ENCODE measurements at places on chromosomes 6 and 20.

DNA sequence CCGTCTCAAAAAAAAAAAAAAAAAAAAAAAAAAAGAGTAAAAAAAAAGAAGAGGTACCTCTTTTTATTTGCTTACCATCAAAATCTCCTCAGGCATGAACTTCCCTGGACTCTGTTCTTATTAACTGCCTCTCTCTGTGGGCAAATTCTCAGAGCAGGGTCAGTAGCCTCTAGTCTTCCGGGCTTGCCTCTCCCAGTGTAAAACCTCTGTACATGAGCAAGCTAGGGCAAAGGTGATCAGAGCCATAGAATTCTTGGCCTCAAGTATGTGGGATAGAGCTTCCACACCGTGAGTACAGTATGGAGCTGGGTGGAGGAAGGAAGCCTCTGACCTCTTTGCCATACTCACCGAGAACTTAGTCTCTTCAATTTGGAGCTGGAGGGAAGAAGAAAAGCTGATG, 58.5 kb downstream of the TRPC4AP start:
- DNase-seq, result no peak

- DNase-seq, result no peak
These were observed 5.5 kb downstream of the TGM2 start for GRCh38 chr20:38159566-38159956.

DNA sequence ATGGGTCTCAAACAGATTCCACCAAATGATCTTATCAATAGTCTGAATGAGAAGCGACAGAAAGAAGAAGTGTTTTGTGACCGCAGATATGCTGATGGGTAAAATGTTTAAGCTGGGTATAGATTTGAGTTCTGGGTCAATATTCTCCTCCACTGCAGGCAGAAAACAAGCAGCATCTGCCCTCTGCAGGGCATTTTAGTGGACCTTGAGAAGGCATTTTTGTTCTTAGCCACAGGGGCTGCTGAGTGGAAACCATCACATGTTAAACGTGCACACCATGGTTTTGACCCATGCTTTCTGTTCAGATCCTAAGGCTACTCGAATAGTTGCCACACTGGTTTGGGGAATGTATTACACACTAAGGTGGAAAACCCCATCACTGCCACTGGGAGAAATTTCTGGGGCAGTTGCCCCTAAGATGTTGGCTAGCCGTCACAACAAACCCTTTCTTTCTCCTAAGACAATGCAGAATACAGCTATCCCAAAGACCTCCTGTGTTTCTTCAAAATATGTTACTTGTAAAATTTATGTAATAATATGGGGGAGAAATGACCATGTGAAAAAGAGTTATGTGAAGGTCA, 5.5 kb downstream of the POU3F2 start:
- DNase-seq, result peak; percentile 17

DNA sequence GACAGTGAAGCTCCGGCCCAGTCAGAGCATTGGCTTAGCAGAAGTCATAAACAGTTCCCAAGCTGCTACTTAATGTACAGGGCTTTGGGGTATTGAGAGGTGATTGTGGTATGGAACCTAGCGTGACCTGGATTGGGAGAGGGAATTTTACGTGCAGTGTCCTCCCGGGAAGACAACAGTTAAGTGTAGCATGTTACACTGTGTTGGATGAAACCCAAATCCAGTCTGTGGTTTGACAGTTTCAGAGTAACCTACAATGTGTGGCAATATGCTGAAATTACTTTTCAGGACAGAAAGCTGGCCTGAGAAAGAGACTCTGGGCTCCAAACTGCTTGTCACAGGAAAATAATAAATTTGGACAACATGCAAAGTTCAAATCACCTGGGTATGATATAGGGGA, 28.1 kb upstream of the RALGAPA2 start:
- DNase-seq, result no peak

- peak; percentile 72 for DNase-seq
These were observed 4.9 kb upstream of the DLL1 start for GRCh38 chr6:170295510-170296422.

- peak; percentile 68 for DNase-seq
These were observed 235.8 kb downstream of the NFATC2 start for GRCh38 chr20:51306521-51307358.

DNA sequence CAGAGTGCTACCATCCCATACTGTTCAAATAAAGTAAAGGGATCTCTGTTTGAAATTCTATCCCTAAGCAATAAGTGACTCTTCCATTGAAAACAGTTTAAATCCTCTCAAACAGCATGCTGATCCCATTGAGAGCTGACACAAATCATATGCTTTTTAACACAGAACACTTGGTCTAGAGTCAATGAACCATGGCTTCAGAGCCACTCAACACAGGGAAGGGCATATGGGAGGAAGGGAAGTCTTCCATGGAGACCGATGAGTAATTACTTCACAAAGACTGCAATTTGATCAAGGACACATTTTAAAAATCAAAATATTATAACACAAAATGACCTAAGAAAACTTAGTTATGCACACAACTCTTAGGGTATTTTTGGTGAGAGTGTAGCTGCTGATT, 1073.0 kb upstream of the MAP3K7 start:
- DNase-seq, result peak; percentile 85

GRCh38 chr6:155181498-155181897, 82.3 kb upstream of the CLDN20 start:
- no peak for DNase-seq

GRCh38 chr20:23298926-23299672, 51.5 kb upstream of the NXT1 start:
- no peak for DNase-seq

DNA sequence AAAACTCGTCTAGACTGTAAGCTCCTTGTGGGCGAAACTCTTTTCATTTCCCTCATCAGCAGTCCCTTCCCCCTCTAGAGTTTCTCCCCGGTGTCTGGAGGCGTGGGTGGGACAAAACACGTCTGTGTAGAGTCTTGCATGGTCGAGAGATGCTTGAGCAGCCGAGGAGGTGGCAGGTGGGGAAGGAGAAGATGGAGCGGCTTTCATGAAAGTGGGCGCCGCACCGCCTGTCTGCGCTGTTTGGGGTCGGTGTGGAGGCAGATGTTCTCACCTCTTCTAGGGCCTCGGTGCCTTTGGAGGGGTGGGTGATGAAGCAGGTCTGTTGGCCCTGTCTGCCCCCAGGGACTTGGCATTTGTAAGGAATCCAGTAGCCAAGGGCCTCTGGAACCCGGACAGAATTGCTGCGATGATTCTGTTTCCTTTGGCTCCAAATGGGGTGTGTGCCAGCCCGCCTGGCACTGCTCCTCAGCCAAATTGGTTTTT, 1.2 kb downstream of the BRPF3 start:
- peak; percentile 81 for DNase-seq

- no peak for DNase-seq
These were observed 68.8 kb downstream of the TTLL2 start for GRCh38 chr6:167393731-167394130.

DNA sequence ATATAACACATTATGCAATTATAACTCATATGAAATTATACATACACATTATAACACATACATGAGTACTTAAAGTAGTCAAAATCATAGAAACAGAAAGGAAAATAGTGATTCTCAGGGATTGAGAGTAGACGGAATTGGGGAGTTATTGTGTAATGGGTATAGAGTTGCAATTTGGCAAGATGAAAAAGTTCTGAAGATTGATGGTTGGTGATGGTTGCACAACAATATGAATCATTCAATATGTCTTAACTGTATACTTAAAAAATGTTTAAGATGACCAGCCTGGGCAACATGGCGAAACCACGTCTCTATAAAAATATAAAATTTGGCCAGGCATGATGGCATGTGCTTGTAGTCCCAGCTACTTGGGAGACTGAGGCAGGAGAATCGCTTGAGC, 372.7 kb downstream of the CDKAL1 start:
- no peak for DNase-seq

DNA sequence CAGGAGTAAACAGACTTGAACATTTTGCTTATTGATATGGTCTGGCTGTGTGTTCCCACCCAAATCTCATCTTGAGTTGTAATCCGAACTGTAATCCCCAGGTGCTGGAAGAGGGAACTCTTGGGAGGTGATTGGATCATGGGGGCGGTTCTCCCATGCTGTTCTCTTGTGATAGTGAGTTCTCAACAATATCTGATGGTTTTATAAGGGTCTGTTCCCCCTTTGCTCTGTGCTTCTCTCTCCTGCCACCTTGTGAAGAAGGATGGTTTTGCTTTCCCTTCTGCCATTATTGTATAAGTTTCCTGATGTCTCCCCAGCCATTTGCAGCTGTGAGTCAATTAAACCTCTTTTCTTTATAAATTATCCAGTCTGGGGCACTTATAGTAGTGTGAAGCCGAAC, 40.0 kb downstream of the MYLIP start:
- peak; percentile 8 for DNase-seq

- DNase-seq, result no peak
These were observed 26.3 kb upstream of the RAB23 start for GRCh38 chr6:57248311-57248895.

DNA sequence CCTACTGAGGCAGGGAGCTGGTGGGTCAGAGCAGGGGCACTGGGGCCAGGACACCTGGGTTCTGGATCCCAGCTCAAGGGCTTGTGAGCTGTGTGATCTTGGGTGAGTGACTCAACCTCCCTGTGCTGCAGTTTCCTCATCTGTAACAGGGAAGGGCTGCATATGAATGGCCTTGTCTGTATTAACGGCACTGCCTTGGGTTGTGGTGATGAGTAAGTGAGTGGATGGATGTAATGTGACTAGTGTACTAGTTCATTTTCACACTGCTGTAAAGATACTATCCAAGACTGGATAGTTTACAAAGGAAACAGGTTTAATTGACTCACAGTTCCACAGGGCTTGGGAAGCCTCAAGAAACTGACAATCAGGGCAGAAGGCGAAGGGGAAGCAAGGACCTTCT, 233.5 kb downstream of the TAF4 start:
- DNase-seq, result no peak

- no peak for DNase-seq
These were observed 34.4 kb upstream of the NHSL1 start for GRCh38 chr6:138533667-138534066.

- DNase-seq, result no peak
These were observed 218.7 kb downstream of the TRDN start for GRCh38 chr6:123418071-123418470.

GRCh38 chr20:19212469-19212815, at the start of gene SLC24A3:
TSS of gene SLC24A3 (plus strand) at chr20:19212642.
- peak; percentile 72 for DNase-seq

DNA sequence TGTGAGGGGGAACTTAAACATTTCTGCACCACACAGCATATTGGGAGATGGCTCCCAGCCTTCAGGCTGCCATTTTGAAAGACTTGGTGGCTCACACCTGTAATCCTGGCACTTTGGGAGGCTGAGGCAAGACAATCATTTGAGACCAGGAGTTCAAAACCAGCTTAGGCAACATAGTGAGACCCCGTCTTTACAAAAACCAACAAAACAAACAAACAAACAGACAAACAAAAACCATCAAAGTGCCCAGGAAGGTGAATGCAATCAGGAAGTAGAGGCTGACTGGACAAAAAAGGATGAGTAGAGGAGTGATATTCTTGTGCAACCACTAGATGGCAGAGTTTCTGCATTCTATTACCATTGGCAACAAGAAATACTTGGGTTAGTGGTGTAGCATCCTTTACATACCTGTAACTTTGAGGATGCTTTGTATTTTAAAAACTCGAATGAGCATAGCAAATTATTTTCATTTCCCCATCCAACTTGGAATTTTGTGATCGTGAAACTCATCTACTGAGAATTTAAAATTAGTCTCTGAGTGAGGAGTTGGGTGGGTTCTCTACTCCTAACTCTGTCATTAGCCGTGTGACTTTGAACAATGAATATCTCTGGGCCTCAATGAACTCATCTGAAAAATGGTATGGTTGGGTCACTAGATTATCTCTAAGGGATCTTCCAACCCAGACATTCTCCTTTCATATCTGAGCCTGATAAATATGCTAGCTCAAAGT, 84.4 kb downstream of the CRYBG1 start:
- peak; percentile 64 for DNase-seq

- no peak for DNase-seq
These were observed 100.6 kb downstream of the KLHL32 start for GRCh38 chr6:97025088-97025487.

DNA sequence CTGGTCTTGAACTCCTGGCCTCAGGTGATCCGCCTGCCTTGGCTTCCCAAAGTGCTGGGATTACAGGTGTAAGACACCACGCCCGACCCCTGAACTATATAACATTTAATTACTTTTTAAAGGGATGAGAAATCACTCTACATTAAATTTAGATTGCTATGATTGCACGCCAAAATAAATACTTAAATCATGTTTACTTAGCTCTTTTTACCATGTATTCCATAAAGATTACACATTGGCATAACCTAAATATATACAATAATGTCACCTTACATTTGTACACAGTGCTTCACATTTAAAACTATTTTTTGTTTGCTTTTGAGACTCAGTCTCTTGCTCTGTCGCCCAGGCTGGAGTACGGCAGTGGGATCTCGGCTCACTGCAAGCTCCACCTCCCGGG, 86.4 kb downstream of the IRAK1BP1 start:
- DNase-seq, result no peak

DNA sequence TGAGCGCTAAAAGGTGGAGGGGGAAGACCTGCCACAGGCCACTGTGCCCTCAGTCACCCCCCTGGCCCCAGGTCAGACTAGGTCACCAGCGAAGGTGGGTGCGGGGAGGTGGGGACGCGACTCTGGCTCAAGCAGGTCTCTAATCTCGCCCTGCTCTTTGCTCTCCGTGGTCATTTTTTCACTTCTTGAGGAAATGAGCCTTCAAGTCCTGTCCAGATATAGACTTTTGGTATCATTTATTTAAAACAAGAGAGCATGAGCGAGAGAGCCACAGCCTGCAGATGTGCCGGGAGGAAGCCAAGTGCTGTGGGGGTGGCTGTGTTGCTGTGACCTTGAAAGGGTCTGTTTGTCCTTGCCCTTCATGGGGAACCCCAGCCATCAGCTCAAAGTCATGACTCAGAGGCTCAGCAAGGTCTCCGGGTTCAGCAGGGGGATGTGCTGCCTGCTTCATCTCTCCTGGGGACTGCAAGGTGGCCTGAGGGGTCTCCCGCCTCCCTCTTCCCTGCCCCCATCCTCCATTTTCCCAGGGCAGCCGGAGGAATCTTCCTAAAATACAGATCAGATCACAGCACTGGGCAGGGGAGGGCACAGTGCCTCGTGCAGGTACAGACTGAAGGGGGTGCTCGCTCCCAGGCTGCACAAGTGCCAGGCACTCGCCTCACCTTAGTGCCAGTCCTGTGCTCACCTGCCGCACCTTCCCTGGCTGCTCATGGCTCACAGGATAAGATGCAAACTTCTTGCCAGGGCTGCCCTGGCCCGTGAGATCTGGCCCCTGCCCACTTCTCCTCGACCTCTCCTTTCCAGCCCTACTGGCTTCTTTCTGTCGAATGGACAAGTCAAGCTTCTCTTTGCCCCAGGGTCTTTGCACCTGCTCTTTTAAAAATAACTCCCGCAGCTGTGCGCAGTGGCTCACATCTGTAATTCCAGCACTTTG, 26.5 kb downstream of the SULF2 start:
- no peak for DNase-seq

GRCh38 chr20:38995536-38996044, 33.4 kb downstream of the DHX35 start:
- DNase-seq, result no peak

GRCh38 chr20:33181482-33182093, 13.6 kb downstream of the BPIFA2 start:
- no peak for DNase-seq

- DNase-seq, result no peak
These were observed 134.2 kb downstream of the MRPL14 start for GRCh38 chr6:43992783-43993644.

Data from NCI-H1092 treated with DMSO at 0.1 percent for 48 hours (cell line).